Urinary bladder (tissue), 4 donors: ENCODE measurements at places on chromosomes 1 and 21. TPM values are rescaled to one million over a fixed set of nuclear protein-coding genes. Genes with fewer than 3 reads are reported as not detected.
A peak's percentile ranks its signal among the peaks of the same experiment; 100 is the strongest.

CITED4 gene
- total RNA-seq: 2.0 TPM

NR5A2 gene
- 9.0 TPM for total RNA-seq

CLIC6 gene
- total RNA-seq: 17.2 TPM

DNAI4 gene
- total RNA-seq: 43.6 TPM

AMY1B gene
- not detected for total RNA-seq

FCMR gene
- 0.95 TPM for total RNA-seq

SEMA6C gene
- total RNA-seq: 10.4 TPM

CHODL gene
- total RNA-seq: 31.8 TPM

AGT gene
- 8.7 TPM for total RNA-seq

DNA sequence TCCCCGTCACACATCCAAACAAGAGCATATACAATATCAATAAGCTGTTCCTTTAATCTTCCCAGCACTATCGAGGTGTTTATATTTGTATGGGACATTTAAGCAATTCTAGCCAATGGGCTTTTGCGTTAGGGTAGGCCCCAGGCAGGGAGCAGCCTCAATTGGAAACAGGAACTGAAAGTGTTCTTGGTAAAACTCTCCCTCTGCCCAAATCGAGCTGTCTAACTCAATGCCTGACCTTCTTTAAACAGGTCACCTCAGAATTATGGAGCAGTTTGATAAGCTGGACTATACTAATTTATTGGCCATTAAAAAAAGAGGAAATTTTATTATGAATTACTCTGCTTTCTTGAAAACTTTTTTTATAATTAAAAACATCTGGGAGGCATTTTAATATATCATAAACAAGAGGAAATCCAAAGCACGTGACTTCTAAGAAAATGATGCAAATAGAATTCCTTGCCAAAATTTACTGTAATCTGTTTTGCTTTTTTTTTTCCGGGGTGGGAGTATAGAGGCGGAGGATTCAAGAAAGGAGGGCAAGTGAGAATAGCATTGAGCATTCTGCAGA is 498.1 kb downstream of the LMO4 start:
- peak; percentile 63 for DNase-seq

GRCh38 chr1:50453266-50453665 is 30.0 kb upstream of the DMRTA2 start:
- no peak for DNase-seq

GRCh38 chr1:11664336-11665065 is 501 bp downstream of the FBXO6 start:
- DNase-seq: no peak

DNA sequence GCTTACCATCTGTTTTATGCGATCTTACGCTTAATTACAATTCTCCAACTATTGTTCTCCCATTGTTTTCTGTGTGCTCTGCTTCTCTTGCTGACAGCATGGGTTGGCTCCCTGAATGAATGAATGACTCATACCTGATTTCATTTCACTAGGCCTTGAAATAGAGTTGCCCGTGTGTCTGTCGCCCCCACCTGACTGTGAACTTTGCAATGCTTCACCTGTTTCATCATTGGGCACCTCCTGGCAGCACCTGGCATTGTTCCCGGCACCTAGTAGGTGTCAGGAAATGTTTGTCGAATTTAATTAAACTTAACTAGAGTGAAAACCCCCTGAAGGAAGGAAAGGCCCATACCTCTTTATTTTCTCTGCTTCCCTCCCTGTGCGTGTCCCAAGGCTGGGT is 120.5 kb upstream of the KLHDC7A start:
- no peak for DNase-seq

- DNase-seq: no peak
These were observed 7.6 kb downstream of the MAN1C1 start for GRCh38 chr1:25624156-25624555.

- DNase-seq: no peak
These were observed 4.4 kb downstream of the AVPR1B start for GRCh38 chr1:206112600-206113301.

- no peak for DNase-seq
These were observed 16.4 kb downstream of the KNCN start for GRCh38 chr1:46535063-46535462.

GRCh38 chr21:38777531-38777930 is 28.2 kb upstream of the ETS2 start:
- DNase-seq: no peak

GRCh38 chr1:189513091-189513490 is 964.6 kb downstream of the BRINP3 start:
- no peak for DNase-seq

DNA sequence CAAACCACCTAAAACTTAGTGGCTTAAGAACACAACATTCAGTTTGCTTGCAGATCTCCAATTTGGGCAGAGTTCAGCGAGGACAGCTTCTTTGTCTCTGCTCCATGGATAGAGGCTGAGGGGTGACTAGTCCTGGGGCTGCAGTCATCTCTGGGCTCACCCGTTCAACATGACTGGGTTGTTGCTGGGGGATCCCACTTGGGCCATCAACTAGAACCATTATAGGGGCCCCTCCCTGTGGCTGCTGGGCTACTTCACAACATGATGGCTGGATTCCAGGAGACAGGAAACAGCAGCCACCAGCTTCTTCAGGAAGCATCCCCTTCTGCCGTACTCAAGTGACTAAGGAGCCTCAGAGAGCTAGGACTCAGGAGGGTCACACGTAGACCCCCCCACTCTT is 140.9 kb downstream of the RHOU start:
- no peak for DNase-seq

GRCh38 chr1:56256153-56257000 is 323.0 kb downstream of the PLPP3 start:
- DNase-seq: no peak

DNA sequence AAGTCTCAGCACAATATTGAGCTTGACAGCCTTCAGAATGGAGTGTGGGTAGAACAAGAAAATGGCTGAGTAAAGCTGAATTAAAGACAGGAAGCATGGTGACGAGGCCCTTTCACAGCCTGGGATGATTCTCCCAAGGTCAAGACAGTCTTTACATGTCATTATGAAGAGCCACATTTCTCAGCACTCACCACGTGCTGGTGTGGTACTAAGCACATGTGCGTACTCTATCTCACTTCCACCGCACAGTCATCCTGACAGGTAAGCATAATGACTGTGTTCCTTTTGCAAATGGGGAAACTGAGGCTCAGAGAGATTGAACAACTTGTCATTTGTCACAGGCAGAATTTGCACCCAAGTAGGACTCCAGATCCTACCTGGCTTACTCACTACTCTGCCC is 92.8 kb upstream of the COA6 start:
- DNase-seq: no peak

DNA sequence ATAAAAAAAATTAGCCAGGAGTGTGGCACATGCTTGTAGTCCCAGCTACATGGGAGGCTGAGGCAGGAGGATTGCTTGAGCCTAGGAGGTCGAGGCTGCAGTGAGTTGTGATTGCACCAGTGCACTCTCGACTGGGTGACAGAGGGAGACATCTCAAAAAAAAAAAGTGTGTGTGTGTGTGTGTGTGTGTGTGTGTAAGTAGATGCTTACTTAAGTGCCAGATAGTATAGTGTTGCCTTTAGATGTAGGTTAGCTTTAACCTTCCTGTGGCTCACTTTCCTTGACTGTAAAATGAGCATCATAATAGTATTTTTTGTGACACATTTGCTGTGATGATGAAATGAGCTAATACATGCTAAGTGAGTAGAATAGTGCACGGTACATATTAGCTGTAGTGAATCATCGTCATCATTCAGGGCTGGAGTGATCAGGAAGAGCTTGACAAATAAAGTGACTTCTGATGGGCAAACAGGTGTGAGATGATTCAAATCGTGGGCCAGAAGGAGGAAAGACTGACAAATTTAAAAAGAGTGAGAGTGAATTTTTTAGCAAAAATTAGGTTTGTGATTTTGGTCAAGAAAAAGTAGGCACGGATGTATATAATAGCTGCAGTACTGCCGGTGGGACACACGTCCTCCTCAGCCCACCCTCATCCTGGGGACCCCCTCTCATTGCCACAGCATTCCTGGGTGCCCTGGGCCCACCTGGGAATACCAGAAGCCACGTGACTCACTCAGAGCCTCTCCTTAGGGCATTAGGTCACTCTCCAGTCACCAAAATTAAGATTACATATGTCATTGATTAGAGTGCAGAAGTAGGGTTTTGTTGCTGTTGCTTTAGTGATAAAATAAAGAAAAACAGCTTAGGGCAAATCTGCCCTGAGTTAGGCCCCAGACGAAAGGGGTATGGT is 33.9 kb downstream of the EIF2D start:
- no peak for DNase-seq

DNA sequence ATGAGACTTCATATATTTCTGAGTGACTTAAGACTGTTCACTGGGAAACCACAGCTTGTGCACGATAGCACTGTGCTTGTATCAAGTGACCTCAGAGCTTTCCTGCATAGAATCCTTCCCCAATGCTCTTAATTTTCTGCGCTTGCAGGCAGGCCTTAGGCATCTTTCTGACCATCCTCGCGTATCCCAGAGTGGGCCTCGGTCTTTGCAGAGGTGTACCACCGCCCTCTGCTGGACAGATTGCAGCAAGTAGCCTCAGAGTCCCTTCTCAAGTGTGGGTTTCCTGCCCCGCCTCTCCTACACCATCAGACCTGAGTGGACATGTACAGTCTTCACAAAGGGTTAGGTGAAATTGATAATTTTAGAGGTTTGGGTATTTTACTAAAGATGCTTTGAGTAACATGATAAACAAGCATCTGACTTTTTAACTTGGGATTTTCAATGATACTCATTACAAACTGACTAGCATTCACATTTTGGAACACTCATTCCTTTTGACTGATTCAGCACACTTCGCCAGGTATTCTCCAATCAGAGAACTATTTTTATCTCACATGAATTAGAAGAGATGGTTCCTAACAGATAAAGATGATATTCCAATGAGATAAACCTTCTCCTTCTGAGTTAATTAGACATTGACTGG is 246.5 kb upstream of the USP25 start:
- peak; percentile 86 for DNase-seq

DNA sequence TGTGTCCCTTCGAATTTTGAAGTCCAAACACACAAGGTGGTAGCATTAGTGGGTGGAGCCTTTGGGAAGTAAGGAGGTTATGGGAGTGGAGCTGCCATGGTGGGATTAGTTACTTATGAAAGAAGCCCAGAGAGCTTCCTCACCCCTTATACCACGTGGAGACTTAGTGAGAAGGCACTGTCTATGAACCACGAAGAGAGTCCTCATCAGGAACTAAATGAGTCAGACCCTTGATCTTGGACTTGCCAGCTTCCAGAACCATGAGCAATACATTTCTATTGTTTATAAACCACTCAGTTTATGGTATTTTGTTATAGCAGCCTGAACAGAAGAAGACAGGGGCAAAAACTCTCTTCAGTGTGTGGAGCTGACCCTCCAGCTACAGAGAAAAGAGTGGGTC is 259.3 kb upstream of the AJAP1 start:
- no peak for DNase-seq

DNA sequence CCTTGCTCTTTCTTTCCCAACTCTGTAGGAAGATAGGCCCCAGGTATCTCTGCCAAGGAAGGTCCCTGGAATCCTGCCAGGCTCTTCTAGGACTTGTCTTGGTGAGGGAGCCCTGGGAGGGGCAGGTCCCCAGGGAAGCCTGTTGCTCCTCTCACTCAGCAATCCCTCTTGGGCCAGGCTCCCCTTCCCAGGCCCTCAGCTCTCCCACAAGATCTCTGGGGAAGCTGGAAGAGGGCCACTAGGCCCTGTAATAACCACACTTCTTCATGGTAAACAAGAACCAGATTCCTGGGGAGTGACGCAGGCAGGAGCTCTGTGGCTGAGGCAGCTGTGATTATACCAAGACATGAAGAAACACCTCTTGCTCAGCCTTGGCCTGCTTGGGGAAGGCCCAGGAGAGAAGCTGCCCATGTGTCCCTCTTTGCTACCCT is 9.9 kb upstream of the MAPKAPK2 start:
- no peak for DNase-seq
